ENCODE measurements at places on chromosomes 4 and X.

GRCh38 chrX:103107836-103108235 lies 14.9 kb upstream of the NXF3 start:
- DNase-seq: no peak

- no peak for DNase-seq
Measured at GRCh38 chr4:66842724-66843088, 702.6 kb downstream of the CENPC start.

- no peak for DNase-seq
Measured at GRCh38 chr4:67037504-67038227, 507.6 kb downstream of the CENPC start.

GRCh38 chr4:36332023-36332781 lies 50.8 kb downstream of the DTHD1 start:
- no peak for DNase-seq

DNA sequence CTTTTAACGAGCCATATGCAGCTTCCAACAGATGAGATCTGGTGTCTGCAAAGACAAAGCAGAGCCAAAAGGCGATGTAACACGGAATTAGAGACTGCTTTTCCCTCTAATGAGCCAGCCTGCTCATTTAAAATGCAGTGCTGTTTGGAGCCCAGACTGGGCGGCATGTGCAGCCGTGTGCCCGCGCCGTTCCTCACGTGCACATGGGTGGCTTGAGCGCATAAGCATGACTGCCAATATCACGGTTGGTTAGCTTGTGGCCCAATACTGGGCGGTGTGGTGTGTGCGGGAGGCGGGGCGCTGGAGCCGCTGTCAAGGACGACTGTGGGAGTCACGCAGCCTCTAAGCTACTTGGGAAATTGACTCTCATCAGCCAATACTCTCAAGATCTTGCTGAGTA lies 87.0 kb upstream of the SCOC start:
- no peak for DNase-seq

DNA sequence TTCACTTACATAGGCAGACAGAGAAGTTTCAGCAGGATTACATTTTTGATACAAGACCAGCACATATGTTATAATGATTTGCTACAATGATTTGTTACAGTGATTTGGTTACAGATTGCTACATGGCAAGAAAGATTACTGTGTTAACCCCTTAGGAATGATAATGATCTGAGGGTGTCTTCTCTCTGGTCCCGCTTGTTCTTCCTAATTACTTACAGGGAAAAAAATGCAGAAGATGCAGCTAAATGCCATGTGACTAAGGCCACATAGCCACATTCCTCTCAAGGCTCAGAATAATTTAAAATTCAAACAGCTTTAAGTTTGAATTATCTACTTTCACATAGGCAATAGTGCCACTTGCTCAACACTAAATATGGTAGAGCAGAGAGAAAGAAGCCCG lies 9.7 kb upstream of the LAP3 start:
- DNase-seq: no peak

GRCh38 chr4:23942471-23942870 lies 52.6 kb upstream of the PPARGC1A start:
- DNase-seq: no peak

DNA sequence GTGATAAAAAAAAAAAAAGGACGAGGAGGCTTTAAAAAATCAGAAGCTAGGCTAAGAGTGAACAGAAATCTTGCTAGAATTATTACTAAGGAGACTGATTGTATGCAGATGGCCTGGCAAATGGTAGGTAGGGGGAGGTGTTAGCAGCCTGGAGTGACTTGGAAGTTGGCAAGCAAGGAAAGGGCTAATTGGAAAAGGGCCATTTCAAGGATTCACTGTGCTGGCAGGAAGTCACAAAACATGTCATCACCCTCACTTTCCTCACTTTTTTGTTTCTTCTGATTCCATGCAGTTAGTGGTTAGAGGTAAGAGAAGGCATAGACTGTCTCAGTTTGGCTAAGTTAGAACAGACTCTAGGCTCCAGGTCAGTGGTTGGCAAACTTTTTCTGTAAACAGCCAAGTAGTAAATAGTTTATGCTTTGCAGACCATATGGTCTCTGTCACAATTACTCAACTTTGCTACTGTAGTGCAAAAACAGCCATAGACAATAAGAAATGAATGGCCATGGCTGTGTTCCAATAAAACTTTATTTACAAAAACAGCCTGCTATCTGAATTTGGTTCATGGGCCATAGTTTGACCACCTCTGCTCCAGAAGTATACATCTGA lies 646.5 kb upstream of the ACTRT1 start:
- no peak for DNase-seq

- no peak for DNase-seq
Measured at GRCh38 chr4:146336410-146336807, 122.1 kb downstream of the REELD1 start.

DNA sequence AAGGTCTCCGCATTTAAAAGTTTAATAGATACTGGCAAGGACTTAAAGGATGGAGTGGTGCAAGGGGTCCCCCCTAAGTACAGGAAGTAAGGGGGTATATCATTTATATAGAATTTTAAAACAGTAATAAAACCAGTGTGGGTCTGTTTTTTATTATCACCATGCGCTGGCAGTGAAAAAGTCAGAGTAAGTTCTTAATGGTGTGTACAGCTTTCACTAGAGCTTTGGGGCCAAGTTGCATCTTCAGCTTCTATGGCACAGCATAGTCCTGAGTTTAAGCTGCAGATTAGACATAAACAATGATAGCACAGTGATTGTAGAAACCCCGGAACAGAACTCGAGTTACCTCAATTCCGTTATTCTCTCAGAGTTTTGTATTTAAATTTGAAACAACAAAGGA lies 27.6 kb downstream of the RHOH start:
- no peak for DNase-seq

DNA sequence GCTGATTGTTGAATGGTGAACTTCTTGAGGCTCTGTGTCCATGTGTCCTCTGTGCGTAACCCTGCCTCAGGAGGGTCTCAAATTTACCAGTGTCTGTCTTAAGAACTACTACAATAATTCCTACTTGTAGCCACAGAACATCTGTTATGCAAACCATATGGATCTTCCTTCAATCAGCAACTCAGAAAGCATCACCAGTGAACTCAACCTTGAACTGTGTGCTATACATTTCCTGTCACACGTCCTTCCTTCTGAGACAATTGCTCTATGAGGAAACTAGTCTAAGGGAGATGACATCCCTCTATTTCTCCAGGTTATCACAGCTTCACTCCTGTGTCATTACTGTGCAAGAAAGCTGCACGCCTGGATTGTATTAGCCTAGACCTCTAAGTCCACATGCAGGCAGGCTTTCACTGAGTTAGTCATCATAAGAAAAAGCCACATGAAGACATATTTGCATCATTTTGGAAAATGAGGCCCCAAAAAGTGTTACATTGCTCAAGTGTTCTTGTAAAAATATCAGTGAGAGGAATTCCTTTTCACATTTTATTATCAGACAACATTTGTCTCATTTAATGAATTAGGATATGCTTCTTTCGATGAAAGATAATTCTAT lies 157.8 kb downstream of the AFF2 start:
- no peak for DNase-seq

- no peak for DNase-seq
Measured at GRCh38 chr4:123401271-123402120, 4.9 kb downstream of the SPRY1 start.

DNA sequence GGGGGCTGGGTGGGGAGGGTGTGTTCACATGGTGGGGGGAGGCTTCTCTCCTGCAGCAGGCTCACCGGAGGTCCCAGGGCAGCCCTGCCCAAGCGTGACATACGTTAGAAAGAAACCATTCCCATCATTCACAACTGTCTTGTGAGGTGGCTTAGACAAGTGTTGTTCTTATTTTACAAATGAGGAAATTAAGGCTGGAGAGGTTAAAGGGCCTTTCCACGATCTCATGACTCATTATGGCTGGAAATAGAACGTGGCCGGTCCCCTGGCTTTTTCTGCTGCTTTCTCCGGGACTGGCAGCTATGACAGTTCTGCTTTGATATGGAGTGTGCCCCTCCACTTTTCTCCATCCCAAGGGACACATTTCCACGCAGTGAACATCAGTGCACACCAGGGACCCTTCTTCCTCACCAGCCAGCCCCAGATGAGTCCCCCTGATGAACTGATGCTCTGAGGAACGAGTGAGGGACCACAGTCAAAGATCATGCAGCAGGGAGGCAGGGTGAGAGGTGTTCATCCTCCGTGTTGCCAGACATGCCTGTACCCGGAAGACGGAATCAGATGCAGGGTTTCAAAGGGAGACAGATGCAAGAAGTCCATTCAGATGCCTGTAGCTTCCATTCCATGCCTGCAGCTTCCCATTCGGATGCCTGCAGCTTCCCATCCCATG lies 64.0 kb upstream of the ACSL1 start:
- no peak for DNase-seq

- DNase-seq: no peak
Measured at GRCh38 chrX:70452143-70452733, 7.6 kb downstream of the DLG3 start.

GRCh38 chr4:152807294-152807829 lies 27.6 kb downstream of the ARFIP1 start:
- no peak for DNase-seq

GRCh38 chr4:66294638-66295037 lies 624.3 kb upstream of the EPHA5 start:
- DNase-seq: no peak

GRCh38 chr4:113290666-113291065 lies 241.2 kb downstream of the ANK2 start:
- no peak for DNase-seq

- DNase-seq: no peak
Measured at GRCh38 chr4:56806666-56807065, 14.8 kb downstream of the SPINK2 start.

- DNase-seq: no peak
Measured at GRCh38 chrX:9942086-9942485, 25.1 kb upstream of the CLDN34 start.

- no peak for DNase-seq
Measured at GRCh38 chr4:32112891-32113290, 1392.7 kb downstream of the PCDH7 start.

GRCh38 chr4:145283909-145284308 lies 103.5 kb upstream of the OTUD4 start:
- no peak for DNase-seq

GRCh38 chr4:123939621-123940020 lies 543.0 kb downstream of the SPRY1 start:
- DNase-seq: no peak

- DNase-seq: no peak
Measured at GRCh38 chrX:1385253-1386223, 6.4 kb downstream of the SLC25A6 start.

GRCh38 chr4:41052287-41052686 lies 162.1 kb downstream of the APBB2 start:
- DNase-seq: no peak
